ENCODE measurements at places on chromosomes 12 and 14.

- peak; percentile 49 for DNase-seq
These were observed 4.5 kb upstream of the HDAC7 start for GRCh38 chr12:47824198-47824597.

GRCh38 chr12:18430425-18431048 lies 169.2 kb downstream of the PIK3C2G start:
- no peak for DNase-seq

GRCh38 chr14:100213956-100214769 lies 24.8 kb upstream of the YY1 start:
- DNase-seq = peak; percentile 96

DNA sequence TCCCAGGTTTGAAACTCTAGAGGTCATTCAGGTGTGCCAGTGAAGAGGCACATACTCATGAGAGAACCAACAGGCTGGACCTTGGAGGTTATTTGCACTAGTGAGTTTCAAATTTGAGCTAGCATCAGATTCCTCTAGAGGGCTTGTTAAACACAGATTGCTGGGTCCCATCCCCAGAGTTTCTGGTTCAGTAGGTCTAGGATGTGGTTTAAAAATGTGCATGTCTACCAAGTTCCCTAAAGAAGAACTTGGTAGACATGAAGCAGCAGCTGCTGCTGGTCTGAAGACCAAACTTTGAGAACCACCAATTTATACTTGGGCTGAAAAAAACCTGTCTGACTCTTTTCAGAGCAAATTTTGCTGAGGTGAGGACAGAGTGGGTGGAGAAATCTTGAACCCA lies 61.7 kb downstream of the SUSD6 start:
- no peak for DNase-seq

- DNase-seq = no peak
These were observed 35.5 kb downstream of the CRACR2A start for GRCh38 chr12:3717283-3717898.
